Stimulated activated CD4-positive, alpha-beta T cell treated with anti-CD3 and anti-CD28 coated beads, Interleukin-15, amount 100 ng/mL, for 1 hour (primary cell): ENCODE measurements at places on chromosomes 7 and 10.
A peak's percentile ranks its signal among the peaks of the same experiment; 100 is the strongest.

GRCh38 chr7:7720750-7721621 is 2.6 kb upstream of the RPA3 start:
- DNase-seq: no peak

DNA sequence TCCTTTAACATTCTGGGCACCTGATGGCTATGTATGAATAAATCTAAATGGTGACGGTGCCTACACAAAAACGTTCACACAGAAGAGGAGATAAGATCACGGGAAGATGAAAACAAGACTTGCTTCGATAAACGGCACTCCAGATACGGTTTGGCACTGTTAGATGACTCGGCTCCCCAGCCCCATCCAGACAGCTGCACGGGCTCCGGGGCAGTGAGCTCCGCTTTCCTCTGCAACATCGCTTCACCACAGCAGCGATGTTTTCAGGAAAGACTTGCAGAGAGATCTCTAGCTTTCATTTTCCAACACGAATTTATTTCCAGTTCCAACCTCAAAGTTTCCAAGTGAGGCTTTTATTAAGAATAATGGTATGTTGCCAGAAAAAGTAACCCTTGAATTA is 132.1 kb downstream of the KLF6 start:
- DNase-seq: no peak

DNA sequence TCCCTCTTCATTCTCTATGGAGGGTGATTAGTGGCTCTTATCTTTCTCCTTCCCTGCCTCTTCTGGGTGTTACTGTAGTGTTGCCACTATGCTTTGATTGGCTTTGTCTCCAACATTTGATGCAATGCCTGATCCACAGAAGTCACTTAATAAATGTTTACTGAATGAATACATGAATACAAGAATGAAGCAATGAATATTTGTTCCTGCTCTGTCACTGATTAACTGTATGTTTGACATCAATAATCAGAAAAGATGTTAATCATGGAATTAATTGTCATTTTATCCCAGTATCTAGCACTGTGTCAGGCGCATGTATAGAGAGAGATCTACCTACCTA is 4.3 kb downstream of the ANK3 start:
- no peak for DNase-seq

GRCh38 chr7:108459922-108460551 is 3.8 kb upstream of the NRCAM start:
- no peak for DNase-seq

- DNase-seq: no peak
Measured at GRCh38 chr7:99784007-99784406, at the start of gene CYP3A4. Gene CYP3A4 (minus strand): TSS chr7:99784184. CDS start chr7:99784081, 103 bp downstream.

DNA sequence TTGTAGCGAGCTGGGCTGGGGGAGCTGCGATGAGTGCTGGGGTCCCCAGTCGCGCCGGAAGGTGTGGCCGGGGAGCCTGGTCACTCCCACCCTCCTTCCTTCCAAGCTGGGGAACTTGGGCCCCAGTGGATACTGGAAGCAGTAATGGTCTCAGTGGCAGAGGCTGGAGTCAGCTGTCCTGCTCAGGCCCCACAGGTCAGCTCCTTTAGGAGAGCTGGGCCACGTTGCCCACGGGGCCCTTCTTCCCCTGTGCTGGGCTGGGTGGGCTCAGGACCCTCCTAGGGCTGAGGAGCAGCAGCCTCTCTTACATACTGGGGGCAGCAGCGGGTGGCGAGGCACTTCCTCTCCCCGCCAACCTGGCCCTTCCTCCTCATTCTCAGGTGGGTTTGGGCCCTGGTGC is 200.6 kb upstream of the MKI67 start:
- no peak for DNase-seq

DNA sequence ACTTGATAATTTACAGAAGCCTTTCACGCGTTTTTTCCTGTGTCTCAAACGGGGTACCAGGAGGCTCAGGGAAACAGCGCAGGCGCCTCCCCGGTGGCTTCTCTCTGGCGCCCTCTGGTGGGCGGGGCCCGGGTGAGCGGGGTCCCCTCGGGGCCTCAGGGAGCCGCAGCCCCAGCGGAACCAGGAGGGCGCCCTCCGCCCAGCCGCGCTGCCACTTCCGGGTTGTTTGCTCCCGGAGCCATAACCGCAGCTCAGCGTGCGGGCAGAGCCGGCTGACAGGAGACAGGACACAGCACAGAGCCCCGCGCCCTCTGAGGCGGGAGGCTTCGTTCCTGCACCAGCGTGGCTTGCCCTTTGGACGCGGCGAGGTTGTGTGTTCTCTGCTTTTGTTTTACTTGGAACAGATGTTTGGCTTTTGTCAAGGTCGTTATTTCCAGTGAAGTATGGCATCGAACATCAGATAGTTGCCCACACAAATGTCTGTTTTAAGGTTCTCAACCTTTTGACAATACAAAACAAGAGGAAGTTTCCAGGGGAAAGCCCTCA is 6.9 kb upstream of the CYP2E1 start:
- DNase-seq: peak; percentile 84

DNA sequence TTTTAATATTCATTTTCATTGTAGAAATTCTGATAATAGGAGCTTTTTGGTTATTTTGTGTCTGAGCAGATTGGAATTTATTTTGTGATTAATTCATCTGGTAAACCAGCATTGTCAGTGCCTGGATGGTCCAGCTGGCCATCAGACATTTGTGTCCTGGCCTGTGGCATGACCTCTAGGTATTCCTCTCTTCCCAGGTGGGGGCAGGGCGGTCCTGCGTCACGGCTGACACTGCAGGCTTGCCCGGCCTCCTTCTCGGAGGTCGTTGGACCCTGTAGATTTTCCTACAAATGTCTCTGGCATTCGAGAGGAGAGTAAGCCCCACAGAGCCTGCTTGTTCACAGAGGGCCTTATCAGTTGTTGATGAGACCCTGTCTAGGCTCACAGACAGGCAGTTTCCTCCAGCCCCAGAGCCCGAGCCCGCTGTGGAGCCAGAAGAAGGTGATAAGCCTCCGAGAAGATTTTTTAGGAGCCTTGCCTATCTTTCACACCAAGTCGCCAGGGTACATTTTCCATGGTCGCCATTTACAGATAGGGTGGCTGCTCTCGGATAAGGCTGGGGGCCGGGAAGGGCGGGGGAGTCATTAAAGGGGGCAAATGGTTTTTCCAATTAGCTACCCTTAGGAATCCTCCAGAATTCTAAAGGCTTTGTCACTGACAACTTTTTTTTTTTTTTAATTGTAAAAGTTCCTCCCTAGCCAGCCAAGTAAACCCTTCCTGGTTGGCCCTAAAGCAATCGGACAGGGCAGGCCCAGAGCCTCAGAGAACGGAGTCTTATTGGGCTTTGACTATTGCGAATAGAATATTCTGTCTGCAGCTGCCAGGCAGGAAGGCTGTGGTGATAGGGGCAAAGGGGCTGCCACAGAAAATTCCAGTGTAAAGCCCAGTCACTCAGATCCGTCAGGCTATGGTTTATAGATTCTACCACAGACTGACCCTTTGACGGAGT is 78.1 kb upstream of the TBX20 start:
- DNase-seq: no peak

DNA sequence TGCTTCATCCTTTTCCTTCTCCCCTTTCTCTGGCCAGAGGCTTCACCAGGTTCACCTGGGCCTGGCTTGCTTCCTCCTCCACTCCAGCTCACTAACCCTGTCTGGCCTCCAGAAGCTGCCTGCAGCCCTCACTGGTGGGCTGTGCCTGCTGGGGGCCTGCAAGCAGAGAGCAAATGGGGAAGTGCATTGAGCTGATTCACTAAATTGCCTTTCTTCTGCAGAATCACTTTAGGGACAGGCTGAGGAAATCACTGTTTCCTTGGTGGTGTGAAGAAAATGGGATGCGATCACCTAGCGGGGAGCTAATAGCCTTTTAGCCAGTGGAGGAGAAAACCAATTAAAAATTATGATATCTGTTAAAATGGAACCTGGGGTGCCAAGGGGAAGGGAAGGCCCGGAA is 3.0 kb downstream of the RET start:
- no peak for DNase-seq

- no peak for DNase-seq
Measured at GRCh38 chr7:17013204-17013603, 131.4 kb upstream of the AGR3 start.
